ENCODE measurements at places on chromosomes 2 and 18.

- no peak for DNase-seq
Measured at GRCh38 chr2:200575957-200576356, 9.9 kb upstream of the AOX1 start.

DNA sequence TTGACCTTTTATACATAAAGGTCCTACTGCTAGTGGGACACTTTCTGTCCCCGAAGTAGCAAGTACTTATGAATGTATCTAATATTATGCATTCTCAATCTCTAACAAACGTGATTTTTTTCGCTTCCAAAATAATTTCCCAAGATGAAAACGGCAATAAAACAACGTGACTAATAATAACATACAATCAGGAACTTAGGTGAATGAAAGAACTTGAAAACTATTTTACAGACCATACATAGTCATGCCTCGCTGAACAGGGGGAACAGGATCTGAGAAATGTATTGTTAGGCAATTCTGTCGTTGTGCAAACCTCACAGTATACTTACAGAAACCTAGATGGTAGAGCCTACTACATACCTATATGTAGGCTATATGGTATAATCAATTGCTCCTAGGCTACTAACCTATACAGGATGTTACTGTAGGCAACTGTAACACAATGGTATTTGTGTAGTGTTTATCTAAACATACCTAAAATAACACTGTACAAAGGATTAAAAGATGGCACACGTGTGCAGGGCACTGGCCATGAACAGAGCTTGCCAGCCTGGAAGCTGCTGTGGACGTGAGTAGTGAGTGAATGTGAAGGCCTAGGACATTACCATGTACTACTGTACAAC, 2.5 kb downstream of the RTN4 start:
- no peak for DNase-seq

GRCh38 chr2:196884368-196884767, 42.1 kb downstream of the PGAP1 start:
- no peak for DNase-seq

DNA sequence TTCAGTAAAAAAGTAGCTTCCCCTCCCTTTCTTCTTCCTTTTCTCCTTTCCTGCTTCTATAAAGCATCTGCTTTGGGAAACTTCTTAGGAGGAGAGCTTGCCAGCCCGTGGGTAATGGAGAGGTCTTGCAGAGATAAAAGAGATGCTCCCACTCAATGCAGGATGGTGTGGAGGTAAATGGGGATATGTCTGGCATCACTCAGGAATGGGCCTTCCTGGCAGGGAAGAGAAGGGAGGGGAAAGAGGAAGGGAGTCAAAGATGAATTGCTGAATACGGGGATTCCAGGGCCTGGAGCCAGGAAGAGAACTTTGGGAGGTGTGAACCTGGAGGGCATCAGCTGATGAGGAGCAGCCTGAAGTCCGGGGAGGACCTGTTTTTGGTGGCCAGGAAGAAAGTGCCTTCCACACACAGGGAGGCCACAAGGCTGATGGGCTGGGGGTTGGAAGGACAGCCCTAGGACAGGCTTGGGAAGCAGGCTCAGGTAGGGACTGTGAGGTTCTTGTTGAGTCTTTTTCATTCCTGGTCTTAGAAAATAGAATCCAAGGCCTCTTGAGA, 25.2 kb downstream of the IL1B start:
- DNase-seq = no peak

DNA sequence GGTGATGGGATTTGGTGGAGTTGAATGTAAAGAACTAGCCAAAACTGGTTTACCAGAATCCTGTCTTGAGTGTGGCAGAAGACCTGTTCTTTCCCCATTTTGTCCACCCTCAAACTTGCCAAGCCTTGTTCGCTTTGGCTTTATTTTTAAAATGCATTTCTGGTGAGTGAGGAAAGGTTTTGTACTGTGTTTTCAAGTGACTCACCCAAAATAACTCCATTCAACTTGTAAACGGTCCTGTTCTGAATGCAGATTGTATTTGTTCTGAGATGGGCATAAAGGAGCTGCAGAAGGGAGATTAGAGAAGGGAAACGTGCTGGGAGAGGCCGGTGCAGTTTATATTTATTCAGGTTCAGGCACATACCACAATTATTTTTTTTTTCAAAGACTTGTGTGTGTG, 5.3 kb upstream of the ITPRID2 start:
- DNase-seq = no peak

GRCh38 chr2:237449193-237449881, 35.4 kb upstream of the COL6A3 start:
- DNase-seq = no peak

DNA sequence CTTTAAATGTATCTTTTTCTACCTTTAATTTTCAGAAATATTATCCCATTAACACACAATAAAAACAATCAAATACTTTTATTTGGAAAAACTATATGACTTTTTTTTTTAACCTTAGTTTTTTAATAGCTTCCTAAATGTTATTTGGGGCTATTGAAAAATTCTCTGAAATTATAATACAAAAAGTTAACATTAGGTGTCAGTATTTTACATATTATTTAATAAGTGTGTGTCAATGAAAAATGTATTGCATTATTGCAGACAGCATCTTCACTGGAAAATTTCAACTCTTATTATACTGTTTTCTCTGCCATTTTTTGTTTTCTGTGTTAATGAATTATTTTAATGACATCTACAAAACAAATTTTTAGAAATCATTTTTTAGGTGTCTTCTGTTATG, 51.1 kb upstream of the ARHGAP15 start:
- no peak for DNase-seq

GRCh38 chr2:9280224-9280623, 73.6 kb downstream of the ASAP2 start:
- no peak for DNase-seq

- peak; percentile 82 for DNase-seq
Measured at GRCh38 chr2:215680605-215681598, 245.0 kb upstream of the FN1 start.

DNA sequence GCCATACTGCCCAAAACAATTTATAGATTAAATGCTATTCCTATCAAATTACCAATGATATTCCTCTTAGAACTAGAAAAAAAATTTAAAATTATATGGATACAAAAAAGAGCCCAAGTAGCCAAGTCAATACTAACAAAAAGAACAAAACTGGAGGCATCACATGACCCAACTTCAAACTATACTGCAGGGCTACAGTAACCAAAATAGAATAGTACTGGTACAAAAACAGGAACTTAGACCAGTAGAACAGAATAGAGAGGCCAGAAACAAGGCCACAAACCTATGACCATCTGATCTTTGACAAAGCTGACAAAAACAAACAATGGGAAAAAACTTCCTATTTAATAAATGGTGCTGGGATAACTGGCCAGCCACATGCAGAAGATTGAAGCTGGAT, 86.1 kb upstream of the KYNU start:
- no peak for DNase-seq

GRCh38 chr2:210833403-210833802, 277.0 kb downstream of the CPS1 start:
- no peak for DNase-seq

GRCh38 chr2:197571627-197572271, 55.9 kb downstream of the MOB4 start:
- DNase-seq = no peak

- DNase-seq = no peak
Measured at GRCh38 chr2:169768262-169768995, 30.2 kb upstream of the SSB start.

DNA sequence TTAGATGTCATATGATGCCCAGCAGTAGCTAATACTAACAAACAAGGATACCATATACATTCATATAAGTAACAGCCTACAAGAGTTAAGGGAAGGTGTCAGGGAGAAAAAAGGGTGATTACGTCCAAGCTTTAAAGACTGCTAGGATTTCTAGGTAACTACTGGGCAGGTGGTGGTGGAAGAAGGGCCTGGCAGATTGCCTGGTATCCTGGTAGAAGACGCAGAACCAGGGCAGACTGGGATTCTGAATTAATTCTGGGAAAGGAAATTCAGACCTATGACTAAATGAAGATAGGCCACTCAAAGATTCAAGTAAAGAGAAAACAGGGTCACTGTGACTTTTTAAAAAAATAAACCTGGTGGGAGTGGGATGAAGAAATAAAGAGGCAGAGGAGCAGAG, 31.9 kb downstream of the NDUFA10 start:
- no peak for DNase-seq

DNA sequence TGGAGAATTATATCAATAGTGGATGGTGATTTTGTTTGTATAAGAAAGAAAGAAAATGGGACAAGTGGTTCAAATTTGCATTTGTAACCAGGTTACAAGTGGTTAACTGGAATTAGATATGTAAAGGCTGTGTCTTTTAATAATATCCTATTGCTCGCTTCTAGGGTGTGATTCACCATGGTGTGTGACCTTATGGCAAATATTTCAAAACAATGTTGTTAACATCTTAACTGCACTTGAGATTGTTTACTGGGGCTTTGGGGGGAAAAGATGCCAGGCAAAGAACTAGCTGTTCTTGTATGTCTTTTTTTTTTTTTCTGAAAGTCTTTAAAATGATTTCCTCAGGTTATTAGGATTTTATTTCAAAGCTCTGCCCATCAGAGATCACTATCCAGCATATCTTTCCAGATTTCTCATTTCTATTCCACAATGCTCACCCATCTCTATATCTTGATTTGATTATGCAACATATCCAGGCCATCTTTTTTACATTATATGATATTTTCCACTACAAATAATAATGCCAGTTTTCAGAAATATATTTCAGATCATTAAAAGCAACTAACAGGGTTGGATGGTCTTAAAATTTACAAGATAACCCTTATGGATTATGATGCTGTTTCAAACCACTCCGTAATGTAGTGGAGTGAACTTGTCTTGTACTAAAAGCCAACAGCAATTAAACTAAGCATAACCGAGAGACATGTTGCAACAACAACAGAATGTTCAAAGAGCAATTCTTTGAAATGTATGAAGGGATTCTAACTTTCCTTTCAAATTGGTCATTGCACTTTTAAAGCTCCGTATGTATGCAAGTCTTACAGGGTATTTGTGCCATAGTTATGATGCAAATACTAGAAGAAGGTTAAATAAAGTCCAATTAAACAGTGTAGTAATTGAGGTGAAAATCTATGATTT, 341.5 kb upstream of the ETAA1 start:
- DNase-seq = no peak

DNA sequence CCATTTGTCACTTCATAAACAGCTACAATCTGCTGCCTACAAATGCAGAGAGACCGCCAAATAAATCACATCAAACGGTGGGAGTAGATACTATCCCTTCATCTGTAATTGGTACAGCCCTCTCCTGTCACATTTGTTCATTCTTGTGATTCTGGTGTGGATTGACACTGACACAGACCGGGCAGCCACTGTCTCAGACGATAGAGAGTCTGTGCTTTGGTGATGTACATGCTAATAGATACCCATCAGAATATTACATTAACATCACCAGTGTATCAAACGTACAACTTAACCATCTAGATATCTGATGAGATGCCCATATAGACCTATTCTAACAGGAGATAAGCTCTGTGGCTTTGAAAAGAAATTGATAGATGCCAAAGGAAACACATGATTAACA, 419.7 kb upstream of the ZEB2 start:
- DNase-seq = no peak

DNA sequence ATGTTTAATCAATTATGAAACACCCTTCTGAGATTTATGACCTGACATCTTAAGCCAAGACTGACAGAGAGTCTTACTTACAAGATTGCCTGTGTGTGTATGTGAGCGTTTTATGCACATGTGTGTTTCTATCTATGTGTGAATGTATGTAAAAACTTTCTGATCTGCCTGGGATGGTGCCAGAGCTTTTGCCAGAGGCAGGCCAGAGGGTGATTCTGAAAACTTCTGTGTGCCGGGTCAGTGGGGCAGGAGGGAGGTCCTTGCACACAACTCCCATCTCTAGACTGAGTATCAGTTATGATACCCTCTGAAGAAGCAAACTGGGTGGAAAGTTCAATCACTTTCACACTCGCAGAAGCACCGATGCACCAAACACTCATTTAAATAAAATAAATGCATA, 335.0 kb upstream of the NT5C1B start:
- no peak for DNase-seq

- no peak for DNase-seq
Measured at GRCh38 chr18:59686260-59686659, 11.0 kb downstream of the CCBE1 start.

DNA sequence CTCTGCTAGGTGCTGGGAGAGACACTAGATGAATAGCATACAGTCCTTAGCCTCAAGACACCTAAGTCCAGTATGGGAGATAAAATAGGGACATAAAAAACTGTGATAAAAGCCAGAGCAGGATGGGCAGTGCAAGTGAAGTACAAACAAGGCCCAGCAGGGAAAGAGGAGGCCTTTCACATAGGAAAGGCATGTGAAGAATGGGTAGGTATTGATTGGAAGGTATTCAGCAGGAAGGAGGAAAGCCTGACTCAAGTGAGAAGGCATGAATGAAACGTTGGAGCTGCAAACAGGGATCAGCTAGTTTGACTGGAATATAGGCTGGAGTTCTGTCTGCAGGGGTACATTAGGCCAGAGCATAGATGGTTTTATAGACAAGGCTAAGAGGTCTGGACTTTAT, 11.0 kb upstream of the CXCR4 start:
- DNase-seq = no peak

- DNase-seq = no peak
Measured at GRCh38 chr2:76731157-76731556, 791.0 kb downstream of the LRRTM4 start.

DNA sequence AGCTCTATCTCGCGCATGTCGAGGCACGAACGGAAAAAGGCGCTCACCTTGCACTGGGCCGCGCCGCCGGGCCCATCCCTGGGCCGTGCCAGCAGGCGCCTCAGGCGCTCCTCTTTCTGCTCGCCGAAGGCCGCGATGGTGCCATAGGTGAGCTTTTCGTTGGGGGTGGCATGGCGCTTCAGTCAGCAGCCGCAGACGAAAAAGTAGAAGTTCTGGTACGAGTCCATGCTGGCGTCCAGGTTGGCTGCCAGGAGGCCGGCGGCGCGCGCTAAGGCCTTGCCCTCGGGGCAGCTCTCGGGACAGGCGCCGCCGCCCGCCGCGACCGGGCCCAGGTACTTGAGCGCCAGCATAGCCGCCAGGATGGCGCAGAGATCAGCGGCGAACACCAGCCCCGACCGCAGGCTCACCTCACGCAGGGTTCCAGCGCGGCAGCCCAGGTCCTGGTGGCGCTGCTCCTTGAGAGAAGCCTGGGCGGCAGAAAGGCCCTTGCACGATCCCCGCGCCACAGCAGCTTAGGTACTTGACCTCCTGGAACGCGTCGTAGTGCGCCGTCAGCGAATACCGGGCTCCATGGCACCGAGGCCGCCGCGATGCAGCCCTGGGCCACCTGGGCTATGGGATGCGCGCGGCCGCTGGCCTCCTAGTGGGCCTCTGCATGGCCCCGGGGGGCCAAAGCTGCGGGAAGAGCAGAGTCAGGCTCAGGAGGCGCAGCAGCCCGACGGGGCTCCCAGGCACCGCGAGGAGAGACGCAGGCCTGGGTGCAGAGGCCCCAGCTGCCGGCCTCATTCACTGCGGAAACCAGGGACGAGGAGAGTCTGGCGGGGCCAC, 12.8 kb downstream of the ALPG start:
- no peak for DNase-seq

- no peak for DNase-seq
Measured at GRCh38 chr2:150484006-150484405, 3.5 kb downstream of the RND3 start.
